ENCODE measurements at places on chromosomes 4 and X.

DNA sequence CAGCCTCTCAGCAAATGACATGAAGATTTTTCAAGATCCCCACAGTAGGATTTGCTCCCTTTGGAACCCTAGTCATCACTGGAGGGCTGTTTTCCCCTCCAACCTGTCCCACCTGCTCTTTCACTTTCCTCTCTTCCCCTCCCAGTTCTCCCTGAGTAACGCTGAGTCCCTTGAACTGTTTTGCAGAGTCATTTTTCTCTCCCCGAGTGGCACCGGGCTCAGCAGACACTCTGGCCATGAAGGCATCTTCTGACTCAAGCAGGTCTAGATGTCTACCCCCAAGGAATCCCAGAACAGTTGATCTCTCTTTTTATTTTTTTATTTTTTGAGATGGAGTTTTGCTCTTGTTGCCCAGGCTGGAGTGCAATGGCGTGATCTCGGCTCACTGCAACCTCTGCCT lies 52.2 kb downstream of the HTRA3 start:
- no peak for DNase-seq

DNA sequence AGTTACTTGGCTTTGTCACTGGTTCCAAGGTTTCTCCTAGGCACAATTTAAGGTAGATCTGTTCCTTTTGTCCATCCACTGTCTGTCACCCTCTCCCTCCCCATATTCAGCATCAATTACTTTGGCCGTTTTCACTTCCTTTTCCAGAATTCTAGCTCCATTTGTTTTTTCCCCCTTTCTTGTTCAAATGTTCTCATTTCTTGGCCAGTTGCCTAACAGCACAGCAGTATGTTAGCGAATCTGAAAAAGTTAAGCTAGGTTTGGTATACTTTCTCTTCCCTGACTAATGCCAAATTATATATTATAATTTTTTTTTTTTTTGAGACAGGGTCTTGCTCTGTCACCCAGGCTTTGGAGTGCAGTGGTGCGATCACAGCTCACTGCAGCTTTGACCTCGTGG lies 409.1 kb upstream of the TEX13C start:
- no peak for DNase-seq

GRCh38 chrX:41348551-41348950 lies 14.6 kb downstream of the DDX3X start:
- no peak for DNase-seq

DNA sequence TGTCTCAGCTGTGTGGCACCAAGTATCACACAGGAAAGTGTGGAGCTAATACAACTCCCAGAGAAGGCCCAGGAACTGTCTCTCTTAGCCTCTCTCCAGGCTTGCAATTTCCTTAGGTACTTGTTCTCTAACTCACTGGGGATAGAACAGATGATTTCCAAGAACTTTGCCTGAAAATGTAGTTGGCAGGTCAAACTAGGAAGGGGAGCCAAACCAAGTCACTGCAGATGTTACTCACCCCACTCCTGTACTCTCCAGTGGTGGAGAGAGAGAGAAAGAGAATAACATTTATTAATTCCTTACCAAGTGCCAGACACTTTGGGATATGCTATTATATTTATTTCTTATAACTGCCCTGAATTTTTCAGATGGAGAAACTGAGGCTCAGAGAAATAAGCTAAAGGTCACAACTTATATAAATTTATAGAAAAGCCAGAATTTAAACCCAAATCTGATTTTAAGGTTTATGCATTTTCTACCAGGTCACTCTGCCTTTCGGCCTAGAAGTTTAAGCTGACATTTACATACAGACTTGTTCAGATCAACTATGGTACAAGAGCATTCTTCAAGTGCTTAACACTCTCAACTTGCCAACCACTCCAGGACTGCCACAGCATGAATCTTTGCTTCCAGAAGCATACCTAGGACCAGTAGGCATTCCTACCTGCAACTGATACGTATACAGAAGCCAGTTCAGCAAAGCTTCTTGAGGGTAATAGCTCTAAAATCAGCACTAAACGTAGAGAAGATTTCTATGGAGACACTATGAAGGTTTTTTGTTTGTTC lies 248.6 kb upstream of the ETNPPL start:
- DNase-seq, result no peak

GRCh38 chr4:153114771-153115321 lies 89.4 kb upstream of the TRIM2 start:
- DNase-seq, result no peak

Data from ACHN (cell line).